ENCODE measurements at places on chromosomes 11 and 22.

DNA sequence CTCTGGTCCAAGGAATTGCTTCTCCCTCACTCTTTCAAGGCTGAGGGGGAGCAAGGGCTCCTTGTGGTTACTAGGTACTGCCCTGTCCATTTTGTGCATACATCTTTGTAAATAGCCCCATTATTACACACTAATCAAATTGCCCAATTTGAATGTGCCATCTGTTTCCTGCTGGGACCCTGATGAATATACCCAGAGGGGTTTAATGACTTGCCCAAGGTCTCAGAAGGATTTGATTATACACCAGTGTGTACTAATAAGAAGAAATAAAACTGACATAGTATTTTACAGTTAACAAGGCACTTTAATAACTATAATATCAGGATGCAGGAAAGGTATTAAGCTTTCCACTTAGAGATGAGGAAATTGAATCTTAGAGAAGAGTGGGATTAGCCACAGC is 64.6 kb upstream of the PTPRJ start:
- DNase-seq = no peak

DNA sequence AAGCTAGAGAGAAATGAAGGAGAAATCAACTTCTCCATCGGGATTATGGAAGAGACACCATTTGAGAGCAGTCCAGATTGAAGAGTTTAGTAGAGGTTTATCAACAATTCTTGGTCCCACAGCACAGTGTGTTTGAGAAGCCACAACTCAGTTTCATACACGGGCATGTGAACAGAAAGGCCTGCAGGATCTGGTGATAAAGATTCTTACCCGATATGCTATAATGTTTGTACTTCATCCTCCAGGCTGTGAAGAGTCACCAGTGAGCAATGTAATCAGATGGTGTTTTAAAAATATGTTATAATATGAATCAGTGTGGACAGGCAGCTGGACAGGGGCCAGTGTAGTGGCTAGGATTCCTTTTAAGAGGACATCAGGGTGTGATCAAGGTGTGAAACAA is 29.7 kb upstream of the VWA5A start:
- DNase-seq = no peak

DNA sequence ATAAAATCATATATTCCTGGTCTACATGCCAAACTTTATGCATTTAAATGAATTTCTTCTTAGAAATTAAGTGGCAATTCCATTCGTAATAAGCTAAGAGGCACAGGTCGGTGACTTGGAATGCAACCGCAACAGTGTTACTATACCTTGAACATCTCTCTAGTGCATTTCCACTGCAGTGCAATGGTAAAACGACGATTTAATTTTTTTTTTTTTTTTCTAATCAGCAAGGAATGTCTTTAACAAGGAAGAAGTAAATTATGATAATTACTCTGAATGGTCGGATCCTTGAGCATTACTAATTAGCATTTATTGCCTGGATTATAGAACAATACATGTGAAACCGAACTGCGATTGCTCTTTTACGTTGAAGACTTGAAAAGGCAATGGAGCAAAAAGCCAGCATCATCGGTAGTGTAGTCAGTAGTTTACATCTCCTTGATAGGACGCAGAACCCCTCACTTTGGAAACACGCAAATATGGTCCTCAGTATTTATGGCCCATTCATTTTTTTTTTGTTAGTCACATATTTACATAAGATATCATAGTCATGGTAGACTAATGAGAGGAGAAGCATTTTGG is 20.2 kb downstream of the BLID start:
- no peak for DNase-seq

DNA sequence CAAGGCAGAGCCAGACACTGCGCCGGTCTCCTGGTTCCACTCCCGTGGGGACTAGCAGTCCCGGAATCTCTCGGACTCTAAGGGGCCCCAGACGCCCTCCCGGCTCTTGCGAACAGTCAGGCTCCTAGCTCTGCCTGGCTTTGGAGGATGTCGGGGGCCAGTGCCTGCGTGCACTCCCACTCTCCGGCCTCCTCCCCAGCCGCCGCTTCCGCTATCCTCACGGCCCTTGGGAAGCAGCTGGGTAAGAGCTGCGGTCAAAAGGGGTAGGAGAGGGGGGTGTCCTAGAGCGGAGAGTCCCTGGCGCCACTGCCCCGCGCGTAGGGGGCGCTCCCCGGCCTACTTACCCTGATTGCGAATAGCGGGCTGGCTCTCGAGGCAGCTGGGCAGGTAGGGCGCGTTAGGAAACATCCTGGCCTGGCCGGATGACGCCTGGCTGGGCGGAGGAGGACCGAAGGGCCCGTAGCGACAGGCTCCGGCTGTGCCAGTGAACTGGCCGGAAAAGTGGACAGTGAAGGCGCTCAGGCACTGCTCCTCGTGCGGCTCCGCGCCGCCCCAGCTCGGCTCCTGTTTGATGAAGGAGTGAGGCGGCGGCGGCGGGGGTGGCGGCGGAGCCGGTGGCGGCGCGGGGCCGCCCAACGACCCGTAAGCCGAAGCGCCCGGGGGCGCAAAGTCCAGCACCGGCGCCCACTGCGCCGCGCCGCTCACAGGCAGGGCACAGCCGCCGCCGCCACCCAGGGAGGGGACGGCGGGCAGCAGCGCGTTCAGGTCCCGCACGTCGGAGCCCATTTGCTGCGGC is 785 bp downstream of the WT1 start:
- no peak for DNase-seq

GRCh38 chr22:37331034-37331428 is 48.7 kb downstream of the CYTH4 start:
- DNase-seq = no peak

- DNase-seq = no peak
These were observed 21.1 kb downstream of the RFPL3 start for GRCh38 chr22:32378707-32379272.

DNA sequence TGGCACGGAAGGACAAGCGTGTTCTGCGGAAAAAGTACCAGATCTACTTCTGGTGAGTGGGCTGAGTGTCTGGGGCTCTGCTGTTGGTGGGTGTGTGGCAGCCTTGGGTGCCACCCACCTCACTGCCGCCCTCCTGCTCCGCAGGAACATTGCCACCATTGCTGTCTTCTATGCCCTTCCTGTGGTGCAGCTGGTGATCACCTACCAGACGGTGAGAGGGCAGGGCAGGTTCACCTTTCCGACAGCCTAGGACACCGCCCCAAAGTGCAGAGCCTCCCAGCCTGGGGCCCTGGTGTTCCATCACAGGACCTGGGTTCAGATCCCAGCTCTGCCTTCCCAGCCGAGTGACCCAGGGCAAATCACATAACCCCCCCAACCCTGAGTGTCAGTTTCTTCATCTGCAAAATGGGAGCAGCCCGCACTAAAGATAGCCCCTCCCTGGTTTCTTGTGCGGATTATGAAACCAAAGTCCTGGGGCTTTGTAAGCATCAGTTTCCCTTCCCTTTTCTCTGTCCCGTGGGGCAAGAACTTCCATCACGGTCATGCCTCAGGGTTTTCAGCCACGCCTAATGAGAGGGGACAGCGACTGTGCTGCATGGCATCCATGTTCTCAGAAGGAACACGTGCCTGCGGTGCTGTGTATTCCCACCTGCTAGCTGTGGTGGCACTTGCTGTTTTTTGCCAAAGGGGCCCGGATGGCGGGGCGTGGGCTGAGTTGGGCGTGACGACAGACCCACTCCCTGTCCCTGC is 9.8 kb upstream of the TAGLN start:
- DNase-seq = no peak

DNA sequence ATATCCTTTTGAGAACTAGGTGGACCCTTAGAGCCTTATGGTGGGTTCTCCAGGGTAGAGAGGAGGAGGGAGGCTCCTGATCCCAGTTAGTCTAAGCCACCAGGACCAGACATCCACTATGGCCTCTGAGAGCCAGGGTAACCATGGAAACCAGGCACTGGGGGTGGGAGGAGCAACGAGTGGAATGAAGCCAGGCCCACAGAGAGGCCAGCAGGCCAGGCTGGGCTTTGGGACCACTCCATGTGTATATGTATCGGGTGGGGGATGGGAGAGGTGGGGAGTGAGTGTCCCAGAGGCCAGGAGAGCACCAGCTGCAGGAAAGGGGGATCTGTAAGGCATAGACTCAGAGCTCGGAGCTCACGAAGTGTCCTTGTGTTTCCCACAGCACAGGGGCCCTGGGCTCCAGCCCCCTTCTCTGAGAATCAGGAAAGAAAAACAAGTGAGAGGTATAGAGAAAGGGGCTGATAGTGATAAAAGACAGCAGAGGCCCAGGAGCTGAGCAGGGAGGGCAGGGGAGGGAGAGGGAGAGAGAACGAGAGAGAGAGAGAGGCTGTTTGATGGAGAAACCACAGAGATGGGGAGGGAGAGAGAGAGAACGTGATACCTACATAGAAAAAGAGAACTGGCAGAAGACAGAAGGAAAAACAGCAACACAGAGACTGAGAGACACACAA is 15.5 kb upstream of the TSPAN18 start:
- no peak for DNase-seq

DNA sequence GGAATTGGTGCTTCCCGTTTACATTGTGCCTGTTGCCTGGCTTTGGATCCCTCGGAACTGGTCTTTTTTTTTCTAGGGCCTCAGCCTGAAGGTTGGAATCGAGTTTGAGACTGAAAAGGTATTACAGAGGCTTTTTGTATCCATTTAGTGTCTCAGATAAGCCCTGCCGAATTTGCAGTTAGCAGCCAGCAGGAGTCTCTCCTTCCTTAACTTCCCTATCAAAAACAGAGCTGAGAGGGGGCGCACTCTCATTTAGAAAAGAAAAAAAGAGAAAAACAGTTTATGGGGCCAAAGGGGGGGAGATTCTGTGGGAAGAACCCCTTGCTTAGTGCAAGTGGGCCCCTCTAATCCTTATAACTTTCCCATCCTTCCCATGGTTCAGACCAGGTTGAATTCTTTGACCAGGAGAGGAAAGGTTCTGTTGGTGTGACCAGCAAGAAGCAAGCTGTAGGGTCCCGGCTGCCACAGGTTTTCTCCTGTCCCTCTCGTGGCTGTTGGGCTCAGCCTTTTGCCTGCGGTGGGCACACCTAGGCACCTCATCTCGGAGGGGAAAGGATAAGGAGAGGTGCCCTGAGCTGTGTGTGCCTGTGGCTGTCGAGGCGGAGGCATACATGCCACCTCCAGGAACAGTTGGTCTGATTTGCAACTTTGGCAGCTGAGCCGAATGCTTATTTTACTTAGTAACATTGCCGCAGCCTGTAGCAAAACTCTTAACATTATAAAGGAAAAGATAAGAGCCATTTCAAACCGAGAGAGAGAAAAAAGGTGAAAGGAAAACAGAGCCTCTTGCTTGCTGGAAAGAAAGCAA is 565.0 kb upstream of the CNTN5 start:
- DNase-seq = no peak

DNA sequence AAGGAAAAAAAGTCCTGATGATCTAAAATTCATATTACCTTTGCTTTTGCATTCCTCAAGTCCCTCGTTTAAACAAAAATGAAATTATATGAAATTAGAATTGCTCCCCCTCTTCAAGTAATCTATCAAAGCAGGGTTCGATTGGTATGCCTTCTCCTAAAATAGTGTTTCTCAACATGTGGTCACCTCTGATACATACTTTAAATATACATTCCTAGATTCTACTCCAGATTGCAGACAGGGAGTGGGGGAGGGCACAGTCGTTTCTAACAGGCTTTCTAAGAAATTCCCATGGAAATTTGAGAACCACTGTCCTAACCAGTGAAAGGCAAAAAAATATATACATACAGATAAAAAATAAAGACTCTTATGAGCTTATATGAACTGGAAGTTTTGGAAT is 22.6 kb upstream of the IRAG1 start:
- DNase-seq = no peak

- DNase-seq = no peak
These were observed 17.3 kb downstream of the EPS8L2 start for GRCh38 chr11:723120-723883.

DNA sequence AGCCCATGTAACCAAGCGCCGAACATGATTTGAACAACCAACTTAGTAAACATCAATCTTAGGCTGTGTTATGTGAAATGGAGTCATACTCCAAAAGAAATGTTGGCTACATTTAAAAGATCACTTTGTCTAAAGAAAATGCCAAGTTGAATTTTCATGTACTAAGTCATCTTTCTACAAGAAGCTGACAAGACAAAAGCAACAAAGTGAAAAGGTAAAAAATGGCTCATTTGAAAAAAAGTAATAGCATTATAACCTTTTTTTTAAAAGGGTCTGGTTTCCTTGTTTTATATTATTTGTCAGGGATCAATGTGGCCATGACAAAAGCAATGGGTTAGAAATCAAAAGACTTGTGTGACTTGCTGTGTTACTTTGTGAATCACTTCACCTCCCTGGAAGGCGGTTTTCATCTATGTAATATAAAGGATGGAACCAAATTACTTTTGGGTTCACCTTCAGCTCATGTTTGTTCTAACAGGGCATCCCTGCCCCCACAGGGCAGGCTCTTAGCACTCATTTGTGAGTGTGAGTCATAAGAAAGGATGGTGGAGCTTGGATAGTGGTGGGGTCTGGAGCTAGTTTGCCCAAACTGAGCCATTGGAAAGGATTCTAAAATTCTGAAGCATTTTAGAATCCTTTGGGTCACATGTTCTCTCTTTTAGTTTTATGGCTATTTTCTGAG is 131.9 kb upstream of the MTMR2 start:
- DNase-seq = no peak

- no peak for DNase-seq
These were observed 299.5 kb downstream of the BUD13 start for GRCh38 chr11:116473206-116473769.

GRCh38 chr22:35467681-35468434 is 67.9 kb downstream of the MCM5 start:
- DNase-seq = no peak

DNA sequence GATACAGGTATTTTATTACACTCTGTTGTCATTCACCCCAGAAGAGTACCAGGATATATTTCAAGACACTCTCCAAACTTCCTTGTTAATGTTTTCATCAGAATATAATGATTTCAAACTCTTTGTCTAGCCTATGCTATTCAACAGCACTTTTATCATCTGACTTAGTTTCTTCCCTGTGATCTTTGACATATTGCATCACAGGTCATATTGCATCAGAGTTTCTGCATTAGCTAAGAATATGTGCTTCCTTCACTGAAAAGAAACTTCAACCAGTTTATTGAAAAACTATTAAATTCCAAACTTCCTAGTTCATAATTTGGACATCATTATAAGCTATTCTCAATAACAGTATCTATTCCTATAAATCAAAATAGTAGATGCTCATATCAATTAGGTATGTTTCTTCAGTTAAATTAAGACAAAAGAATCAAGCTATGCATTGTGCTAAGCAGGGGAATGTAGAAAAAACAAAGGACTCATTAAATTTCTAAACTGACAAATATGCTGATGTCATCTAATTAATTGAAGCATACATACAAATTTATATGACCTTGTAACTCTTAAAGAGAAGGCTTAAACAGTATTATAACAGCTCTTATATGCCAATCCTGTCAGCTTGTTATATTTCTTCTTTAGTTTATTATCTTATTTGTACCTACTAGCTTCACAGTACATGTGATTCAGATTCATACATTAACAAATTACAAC is 361.8 kb upstream of the LUZP2 start:
- no peak for DNase-seq

Measured in cortex of kidney (tissue), 1 donor.